T-helper 1 cell (primary cell): ENCODE measurements at places on chromosomes 7 and 10.

DNA sequence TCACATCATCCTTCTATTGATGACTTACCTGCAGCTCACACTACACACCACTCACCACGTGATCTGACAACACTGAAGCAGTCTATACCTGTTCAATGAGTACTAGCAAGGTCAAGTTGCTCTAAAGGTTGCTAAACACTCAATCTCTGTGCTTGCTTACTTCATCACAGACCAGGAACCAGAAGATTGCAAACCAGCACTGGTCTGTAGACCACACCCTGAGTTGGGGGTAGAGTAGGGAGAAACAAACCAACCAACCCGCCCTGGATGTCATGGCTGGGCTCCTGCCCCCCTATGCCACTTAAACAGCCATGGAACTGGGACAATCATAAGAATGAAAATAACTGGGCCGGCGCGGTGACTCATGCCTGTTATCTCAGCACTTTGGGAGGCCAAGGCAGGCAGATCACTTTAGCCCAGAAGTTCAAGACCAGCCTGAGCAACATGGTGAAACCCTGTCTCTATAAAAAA lies 19.6 kb downstream of the DLG5 start:
- no peak for DNase-seq

DNA sequence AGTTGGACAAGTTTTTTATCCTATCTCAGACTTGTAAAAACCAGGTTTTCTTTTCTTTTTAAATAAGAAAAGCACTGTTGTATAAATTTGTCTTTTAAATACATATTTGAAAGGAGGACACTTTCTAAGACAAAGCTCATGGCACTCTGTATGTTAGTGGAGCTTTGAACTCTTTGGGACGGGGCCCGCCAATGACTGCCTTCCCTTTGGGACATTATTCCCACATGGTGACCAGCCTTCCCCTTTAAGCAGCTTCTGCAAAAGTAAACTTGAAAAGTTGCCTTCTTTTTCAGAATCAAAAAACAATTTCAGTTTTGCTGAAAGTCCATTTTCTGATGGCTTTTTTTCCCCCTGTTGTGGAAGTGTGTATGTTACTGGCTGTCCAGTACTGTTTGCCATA lies 1.8 kb downstream of the CUX1 start:
- DNase-seq, result no peak

GRCh38 chr10:3896161-3896560 lies 111.2 kb upstream of the KLF6 start:
- no peak for DNase-seq

GRCh38 chr10:129136951-129137350 lies 330.1 kb upstream of the MGMT start:
- DNase-seq, result no peak

GRCh38 chr7:107684947-107685463 lies 24.4 kb downstream of the SLC26A4 start:
- DNase-seq, result no peak

- no peak for DNase-seq
These were observed 114.5 kb downstream of the LARP4B start for GRCh38 chr10:816958-817357.

DNA sequence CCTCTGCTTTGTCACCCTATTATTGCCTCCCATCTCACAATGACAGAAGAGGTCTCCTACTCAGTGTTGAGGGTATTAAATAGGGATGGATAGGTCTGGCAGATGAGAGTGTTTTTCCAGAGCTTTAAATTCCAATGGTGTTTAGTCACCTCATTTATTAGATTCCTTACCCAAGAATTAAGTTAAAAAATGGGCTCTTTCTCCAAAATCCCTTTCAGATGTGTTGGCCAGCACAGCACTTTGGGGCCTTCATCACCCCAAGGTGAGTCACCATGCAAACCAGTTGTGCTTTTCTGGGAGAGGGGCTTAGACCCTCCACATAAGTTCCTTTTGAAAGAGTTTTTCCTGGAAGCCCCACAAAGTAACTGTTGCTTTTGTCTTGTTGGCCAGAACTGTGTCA lies 78.4 kb downstream of the CYP26A1 start:
- no peak for DNase-seq
